ENCODE measurements at places on chromosomes 6 and 20.

DNA sequence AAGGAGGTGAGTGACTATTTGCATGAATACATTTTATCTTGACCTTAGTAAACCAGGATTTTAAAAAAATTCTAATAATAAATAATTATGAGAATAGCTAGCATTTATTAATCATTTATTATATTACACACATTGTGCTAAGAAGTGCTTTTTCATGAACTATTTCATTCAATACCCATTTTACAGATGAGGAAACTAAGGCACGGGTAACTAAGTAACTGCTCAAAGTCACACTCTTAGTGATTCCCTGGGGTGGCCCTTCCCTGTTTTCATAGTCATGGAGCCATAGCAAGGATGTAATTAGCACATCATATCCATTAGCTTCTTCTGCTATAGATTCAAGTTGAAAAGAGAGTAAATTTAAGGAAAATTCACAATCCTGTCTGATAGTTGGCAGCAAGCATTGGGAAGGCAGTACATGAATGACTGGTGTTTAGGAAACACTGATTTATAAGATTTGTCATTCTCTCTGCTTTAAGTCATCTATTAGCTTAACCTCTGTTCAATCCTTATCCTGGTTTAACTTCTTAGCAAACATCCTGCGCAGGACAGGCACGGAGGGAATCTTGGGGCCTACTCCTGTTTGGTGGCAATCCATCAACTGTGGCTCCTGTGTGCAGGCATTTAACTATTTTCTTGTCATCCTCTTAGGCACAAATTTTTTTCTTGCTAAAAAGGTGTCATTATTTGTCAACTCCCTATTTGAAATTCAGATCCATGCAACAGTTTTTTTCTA is 68.3 kb downstream of the RIN2 start:
- DNase-seq = no peak

DNA sequence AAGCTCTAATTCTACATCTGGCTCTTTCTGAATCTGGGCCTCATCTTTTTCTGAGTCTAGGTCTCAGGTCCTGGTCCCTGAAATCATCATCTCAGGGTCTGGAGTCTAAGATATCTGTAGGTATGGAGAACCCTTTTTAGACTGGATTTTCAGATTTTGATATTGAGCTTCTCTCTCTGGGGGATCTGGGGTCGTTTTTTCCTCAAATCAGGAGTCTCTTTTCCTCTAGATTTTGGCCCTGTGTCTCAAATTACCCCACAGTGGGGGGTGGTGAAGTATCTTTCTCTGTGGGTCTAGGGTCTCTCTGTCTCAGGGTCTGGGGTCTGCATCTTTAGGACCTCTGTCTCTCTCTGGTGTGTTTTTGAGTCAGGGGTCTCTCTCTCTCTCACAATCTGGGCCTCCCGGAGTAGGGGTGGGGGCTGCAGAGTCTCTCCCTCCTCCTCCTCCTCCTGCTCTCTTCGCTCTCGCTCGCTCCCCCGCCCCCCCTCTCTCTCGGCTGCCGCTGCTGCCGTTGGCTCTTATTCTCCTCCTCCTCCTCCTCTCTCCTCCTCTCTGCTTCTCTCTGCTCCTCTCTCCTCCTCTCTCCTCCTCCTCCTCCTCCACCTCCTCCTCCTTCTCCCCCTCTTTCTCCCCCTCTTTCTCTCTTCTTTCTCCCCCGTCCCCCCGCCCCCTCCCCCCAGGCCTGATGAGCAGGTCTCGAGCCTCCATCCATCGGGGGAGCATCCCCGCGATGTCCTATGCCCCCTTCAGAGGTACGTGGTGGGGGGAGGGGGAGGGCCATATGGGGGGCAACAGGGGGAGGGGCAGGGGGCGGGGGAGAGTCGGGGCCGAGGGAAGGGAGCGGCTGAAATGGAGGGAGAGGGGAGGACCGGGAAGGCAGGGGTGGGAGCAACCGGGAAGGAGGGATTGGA is at the start of gene SYNGAP1:
SYNGAP1 (plus strand) TSS at position 486 of the 911 bp plus-strand sequence; CDS start at position 686, 200 bp downstream.
- peak; percentile 74 for DNase-seq

DNA sequence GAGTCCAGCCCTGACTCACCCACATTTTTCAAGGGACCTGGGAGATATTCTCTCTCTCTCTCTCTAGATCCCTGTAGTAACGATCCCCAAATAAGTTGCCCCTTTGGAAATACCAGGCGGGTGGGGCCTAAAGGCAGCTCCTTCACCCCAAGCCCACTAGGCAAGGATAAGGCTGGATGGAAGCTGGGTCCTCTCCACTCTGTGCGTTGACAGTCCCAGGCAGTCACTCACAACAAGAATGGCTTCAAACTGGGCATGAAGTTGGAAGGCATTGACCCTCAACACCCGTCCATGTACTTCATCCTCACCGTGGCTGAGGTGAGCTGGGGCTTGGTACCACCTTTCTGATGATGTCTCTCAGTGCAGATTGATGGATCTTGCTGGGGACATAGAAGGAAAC is 21.6 kb downstream of the L3MBTL1 start:
- DNase-seq = no peak

- DNase-seq = no peak
Measured at GRCh38 chr6:121143476-121143875, 190.8 kb downstream of the TBC1D32 start.

DNA sequence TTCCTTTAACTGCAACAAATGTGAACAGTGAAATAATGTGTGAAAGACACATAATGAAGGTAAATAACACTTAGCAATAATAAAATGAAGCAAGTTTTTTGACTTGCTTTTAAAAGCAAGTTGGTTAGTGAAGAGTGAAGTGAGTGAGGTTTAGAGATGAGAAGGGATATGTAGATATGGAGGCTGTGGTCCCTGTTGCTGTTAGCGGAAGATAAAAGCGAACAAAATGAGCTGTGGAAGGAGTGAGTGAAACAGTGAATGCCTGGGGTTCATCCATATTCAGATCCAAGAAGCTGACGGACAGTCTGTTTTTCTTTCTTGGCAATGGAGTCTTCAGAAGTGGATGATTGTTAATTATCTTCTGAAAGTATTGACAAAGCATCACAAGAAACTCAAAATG is 23.5 kb downstream of the ZBTB9 start:
- no peak for DNase-seq

- peak; percentile 36 for DNase-seq
Measured at GRCh38 chr20:23147964-23148730, 62.0 kb upstream of the CD93 start.
